RPMI8226 (cell line): ENCODE measurements at places on chromosomes 12 and 14.

DNA sequence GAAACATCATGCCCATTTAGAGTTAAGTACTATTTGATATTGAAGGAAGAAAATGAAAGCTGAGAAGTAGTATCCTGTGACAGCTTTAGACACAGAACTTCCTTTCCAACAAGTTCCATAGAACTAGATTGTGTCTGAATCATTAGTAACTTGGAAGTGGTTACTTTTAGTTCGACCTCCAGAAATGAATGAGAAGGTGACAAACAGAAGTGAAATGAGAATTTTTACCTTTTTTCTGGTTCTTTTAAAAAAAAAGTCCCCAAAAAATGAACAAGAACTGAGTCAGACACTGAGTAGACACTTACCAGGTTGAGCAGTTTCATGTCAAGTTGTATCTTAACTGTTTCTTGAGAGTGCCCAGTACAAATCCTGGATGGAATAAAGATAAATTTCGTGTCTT lies 3.0 kb downstream of the ATP6V0A2 start:
- DNase-seq, result no peak

DNA sequence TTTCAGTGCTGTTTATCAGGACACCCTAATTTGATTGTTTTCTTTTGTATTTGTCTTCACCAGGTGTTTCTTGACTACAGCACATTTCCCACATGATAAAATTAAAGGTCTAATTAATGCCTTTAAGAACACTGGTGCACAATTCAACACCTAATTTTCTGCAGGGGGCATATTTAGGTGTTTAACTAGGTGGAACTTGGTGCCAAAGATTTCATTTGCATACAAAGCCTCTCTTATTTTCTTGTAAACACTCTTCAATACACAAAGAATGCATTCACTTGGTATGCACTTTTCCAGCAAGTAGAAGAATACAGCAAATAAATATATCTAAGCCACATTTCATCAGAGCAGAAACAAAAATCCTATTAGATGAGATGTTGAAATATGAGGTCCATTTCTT lies 646.2 kb upstream of the FOXG1 start:
- DNase-seq, result no peak

- no peak for DNase-seq
These were observed 279.5 kb downstream of the DPF3 start for GRCh38 chr14:72614365-72614764.

GRCh38 chr14:53516261-53516774 lies 363.2 kb upstream of the DDHD1 start:
- DNase-seq, result no peak

- no peak for DNase-seq
These were observed 5.5 kb upstream of the RNASE10 start for GRCh38 chr14:20499881-20500280.

GRCh38 chr14:89241257-89241656 lies 175.8 kb downstream of the FOXN3 start:
- no peak for DNase-seq

GRCh38 chr12:109814600-109815150 lies 18.5 kb downstream of the TRPV4 start:
- no peak for DNase-seq

DNA sequence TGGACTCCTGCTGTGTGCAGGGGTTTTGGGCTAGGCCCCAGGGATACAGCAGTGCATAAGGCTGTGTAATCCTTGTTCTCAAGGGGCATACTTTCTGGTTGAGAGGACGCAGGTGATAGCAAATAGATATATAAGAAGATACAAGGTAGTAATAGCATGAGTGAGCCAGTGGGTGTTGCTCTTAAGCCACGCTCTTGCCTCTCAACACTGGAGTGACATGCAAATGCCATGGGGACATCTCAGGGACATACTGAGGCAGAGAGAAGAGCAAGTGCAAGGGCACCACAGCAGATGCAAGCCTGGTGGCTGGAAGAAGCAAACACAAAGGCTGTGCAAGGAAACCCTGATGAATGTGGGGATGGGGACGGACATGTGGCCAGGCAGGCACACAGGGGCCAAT lies 223.3 kb downstream of the CHST11 start:
- no peak for DNase-seq

GRCh38 chr14:69625299-69626131 lies 14.1 kb downstream of the SUSD6 start:
- no peak for DNase-seq
